ENCODE measurements at places on chromosomes 7 and 10.

GRCh38 chr7:151213826-151214225 is 3.5 kb upstream of the H2BK1 start:
- DNase-seq: no peak

DNA sequence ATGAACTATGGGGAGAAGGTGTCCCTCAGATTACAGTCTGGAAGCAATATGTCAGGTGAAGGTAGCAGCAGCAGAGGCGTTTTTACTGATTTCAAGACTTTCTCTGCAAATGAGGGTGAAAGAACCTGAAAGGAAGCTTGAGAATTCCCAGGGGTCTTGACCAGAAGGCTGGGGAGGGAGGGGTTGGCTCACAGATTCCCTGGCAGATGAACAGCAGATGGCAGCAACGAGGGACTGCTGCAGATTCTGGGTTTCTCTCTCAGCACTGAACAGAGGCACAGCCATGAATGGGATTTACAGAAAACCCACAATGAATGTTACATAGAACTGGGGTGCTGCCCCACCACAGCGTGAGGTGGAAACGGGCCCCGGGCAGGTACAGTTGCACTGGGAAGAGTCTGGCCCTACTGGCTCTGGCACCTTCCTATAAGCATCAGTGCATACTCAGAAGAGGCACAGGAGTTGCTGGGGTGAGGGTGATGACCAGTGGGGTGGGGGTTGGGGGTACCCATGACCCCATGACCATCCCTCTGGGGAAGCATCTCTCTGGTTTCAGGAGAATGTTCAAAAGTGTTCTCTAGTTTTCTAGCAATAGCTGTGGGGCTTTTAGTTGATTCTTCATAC is 317.8 kb downstream of the SH2D4B start:
- no peak for DNase-seq

GRCh38 chr10:23013581-23014335 is 81.6 kb upstream of the MSRB2 start:
- DNase-seq: no peak

DNA sequence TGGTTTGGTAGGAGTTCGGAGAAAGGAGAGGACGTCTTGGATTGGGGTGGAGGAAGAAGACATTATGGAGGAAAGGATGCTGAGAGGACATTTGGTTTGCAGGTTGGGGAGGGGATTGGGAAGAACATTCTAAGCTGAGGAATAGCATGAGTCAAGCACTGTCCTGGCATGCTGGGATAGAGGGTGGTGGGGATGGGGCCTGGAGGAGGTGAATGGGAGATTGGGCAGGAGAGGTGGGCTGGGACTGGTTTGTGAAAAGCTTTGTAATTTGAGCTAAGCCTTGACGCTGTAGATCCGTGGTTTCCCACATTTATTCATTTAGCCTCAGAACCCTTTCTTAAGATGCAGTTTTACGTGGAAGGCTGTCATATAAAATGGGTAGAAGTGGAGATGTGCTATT is 52.2 kb downstream of the TMEM178B start:
- DNase-seq: no peak

GRCh38 chr7:143492799-143493739 is 15.4 kb downstream of the TAS2R41 start:
- DNase-seq: no peak

DNA sequence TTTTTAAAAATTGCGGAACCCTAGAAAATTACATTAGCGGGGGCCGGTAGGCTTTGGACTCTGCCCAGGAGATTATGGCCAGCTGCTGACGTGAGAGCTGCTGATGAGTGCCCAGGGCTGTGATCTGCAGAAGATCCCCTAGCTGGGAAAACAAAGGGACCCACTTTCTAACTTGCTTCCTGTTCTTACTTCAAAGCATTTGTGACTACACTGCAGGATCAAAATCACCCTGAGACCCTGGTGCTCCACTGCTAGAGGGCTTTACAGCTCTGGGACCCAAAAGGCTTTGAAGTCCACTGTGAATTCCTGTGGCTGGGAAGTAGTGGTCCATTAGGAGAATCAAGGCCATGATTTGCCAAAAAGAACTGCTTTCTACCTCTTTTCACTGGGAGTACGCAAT is 499.4 kb upstream of the AKR1E2 start:
- no peak for DNase-seq

All from effector CD8-positive, alpha-beta T cell (primary cell).